NCI-H774 (cell line): ENCODE measurements at places on chromosomes 7 and 10.

GRCh38 chr10:5018134-5018533 lies 14.5 kb upstream of the AKR1C2 start:
- DNase-seq: no peak

DNA sequence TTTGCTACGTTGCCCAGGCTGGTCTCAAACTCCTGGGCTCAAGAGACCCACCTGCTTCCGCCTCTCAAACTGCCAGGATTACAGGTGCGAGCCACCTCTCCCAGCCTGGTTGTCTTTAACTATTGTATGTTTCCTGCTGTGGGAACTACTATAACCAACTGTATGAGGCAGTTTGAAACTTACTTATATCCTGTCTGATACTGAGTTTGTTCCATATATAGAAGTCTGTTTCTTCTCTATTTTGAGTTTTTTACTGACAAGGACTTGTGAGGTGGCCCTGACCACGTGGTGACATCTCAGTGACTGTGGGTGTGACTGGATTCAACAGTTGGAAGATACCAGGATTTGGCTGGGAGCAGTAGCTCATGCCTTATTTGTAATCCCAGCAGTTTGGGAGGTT lies 14.2 kb downstream of the FBH1 start:
- DNase-seq: no peak

- DNase-seq: no peak
Measured at GRCh38 chr10:116118847-116119246, 154.2 kb downstream of the GFRA1 start.

DNA sequence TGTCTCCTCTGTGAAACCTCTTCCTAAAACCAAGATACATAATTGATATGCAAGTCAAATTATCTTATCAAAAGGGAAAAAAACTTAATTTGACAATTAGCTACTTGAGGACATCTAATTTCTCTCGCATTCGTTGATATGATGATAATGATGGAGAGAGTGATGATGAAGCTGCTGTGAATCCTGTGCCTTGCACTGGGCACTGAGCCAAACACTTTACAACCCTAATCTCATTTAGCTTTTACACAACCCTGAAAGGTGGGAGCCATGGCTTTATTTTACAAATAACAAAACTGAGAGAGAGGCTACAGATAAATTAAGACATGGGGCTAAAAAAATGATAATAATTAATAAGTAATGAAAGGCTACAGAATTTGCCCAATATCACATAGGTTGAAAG lies 176.0 kb downstream of the NOC3L start:
- no peak for DNase-seq

DNA sequence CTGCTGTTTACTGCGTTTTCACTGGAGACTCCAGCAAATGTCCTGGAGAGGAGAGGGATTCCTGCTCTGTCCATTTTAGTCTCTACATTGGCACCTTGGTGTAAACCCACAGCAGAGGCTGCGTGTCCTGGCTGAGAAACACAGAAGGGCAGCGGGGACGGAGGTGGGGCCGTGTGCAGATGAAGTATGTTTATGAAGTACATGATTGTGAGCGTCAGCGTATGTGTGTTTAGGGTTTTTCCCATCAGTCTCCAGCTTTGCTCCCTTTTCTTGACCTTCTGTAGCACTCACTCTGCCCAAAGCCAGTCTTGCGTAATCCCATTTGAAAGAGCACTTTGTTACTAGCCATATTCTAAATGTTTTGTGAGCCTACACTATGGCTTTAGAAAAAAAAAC lies 750.7 kb upstream of the SORCS1 start:
- no peak for DNase-seq

DNA sequence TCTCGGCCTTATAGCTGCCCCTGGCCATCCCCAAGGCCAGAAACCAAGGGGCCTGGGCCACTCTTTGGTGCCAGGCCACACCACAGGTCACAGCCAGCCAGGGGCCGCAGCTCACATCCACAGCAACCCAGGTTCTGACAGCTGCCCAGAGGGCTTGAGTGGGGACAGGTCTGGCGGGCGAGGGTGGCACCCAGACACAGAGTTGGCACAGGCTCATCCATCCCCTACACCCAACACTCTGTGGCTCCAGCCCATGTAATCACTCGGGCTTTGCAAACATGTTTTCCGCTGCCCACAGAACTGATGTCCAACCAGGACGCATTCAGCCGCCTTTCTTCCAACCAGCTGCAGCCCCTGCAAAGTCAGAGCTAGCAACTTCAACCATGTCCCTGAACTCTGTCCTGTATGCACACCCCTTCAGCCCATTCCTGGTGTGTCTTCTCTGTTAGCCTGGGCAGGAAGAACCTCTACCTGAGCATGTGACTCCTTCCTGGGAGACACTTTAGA lies 57.7 kb upstream of the PPP2R2D start:
- DNase-seq: no peak

DNA sequence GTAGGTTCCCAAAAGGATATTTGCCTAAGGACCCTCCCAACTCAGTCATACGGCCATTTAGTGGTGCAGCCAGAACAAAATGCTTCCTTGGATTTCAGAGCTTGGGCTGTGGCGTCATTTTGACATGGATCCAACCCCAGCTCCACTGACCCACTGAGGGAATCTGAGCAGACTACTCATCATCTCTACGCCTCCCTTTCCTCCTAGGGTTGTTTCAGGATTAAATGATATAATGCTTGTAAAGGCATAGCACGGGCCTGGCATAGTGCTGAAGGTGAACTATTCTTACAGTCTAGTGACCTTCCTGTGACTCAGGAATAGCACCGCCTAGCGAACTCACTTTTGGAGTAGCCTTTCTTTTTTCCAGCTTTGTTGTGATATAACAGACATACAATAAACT lies 70.3 kb upstream of the LOXL4 start:
- DNase-seq: no peak

DNA sequence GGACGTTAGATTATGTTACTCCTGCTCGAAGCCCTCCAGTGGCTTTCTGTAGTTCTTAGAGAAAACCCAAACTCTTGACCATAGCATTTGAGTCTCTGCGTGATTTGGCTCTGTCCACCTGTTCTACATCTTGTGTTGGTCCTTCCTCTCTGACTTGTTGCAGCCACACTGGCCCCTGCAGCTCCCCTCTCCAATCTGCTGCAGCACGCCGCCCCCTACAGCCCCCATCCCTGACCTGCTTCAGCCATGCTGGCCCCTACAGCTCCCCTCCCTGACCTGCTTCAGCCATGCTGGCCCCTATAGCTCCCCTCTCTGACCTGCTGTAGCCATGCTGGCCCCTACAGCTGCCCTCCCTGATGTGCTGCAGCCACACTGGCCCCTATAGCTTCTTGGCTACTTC lies 29.2 kb downstream of the TRRAP start:
- DNase-seq: no peak
